ENCODE measurements at places on chromosomes 7 and 10.
A peak's percentile ranks its signal among the peaks of the same experiment; 100 is the strongest.

GRCh38 chr7:18575622-18576572 lies 80.3 kb downstream of the HDAC9 start:
- no peak for DNase-seq

DNA sequence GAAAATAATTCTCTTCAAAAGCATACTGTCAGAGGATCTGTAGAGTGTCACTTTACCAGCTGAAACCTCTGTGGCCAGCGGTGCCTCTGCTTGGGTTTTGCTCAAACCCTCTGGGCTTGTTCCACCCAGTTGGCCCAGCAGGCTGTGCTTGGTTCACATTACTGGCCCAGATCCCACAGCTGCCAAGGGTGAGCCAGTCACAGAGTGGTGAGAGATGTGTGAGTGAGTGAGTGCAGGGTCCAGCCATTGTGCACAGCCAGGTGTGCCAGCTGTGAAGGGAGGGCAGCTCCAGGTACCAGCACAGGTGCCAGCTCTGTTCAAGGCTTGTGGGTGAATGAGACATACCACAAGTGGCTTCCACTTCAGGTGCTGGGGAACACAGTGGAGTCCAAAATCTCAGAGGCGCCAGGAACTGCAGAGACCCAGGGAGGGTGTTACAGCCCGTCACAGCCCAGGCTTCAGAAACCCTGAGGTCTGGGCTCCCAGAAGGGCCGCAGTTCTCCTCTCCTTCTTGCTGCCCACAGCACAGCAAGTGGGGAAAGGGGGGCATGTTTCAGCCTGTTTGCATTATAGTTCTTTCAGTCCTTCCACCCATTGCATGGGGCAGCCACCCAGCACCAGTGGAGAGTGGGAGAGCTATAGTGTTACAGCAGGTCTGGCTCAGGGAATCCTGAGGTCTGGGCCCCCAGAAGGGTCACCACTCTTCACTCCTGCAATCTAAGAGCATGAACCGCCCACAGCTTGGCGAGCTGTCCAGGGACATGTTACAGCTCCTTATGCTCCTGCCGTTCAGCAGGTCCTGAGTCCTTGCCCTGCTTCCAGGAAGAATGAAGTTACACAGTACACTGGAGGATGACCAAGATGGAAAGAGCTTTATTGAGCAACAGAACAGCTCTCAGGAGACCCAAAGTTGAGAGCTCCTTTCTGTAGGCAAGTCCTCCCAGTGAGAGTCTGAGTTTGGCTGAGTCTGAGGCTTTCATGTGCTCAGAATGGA lies 931.7 kb upstream of the SORCS1 start:
- DNase-seq: no peak

DNA sequence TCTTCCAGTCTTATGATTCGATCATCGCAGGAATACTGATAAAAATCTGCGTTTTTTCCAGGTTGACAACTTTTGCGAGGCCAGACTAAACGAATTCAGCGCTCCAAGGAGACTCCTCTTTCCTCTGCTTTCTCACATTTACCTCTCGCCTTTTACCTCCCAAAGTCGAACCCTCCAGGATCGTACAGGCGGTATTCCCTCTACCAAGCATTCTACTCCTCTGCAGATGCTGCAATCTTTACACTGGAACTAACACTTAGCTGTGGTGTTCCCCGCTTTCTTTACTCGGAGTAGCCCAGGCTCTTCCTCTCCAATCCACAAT lies 449 bp downstream of the NUDT5 start:
- no peak for DNase-seq

- DNase-seq: peak; percentile 71
Observed at GRCh38 chr10:23994459-23995046, 214.4 kb upstream of the KIAA1217 start.

- no peak for DNase-seq
Observed at GRCh38 chr7:114645451-114645850, 230.8 kb downstream of the FOXP2 start.

DNA sequence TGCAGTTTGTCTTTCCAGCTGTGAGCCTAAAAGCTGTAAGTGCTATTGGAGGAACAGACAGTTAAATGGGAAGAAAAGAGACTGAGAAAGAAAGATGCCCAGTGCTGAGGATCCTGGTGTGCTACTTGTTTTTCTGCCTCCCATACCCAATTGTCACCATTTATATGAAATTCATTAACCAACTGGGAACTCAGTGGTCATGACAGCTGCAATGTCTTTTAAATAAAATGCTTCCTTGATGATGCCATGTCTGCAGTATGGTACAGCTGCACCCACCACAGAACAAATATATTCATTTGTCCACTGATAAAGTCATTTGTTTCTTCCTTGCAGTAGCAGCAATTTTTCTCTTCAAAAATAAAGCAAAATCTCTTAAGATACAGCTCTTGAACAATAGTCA lies 15.6 kb upstream of the RTKN2 start:
- DNase-seq: no peak

GRCh38 chr10:84156009-84156408 lies 16.7 kb downstream of the GHITM start:
- DNase-seq: no peak

DNA sequence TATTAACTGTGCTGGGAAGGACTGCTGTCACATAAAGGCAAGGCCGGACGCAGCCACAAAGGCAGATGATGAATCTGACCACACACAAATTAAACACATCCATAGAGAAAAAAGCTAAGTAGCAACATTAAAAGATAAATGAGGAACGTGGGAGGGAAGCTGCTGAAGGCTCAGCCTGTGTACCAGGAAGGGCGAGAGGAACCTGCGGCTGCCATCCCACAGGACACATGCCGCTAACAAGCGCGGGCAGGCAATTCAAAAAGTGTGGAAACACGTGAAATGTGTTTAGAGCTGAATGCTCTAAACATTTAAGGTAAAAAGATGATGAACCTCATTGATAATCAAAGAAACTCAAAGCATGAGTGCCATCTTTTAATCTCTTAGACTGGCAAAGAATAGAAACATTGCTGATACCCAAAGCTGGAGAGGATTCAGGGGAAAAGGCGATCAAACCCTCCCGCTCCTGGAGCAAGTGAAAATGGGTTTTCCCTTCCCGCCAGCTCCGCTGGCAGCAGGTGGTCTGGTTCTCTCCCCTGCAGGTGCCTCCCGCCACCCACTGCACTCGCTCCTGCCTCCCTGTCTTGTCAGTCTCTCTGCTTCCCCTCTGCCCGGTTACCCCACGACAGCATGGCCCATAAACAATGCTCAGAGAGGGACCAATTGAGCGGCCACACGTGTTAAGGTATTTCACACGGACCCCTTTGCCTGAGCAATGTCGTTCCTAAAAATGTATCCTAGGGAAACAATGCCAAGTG lies 4.2 kb downstream of the STK32C start:
- DNase-seq: no peak

DNA sequence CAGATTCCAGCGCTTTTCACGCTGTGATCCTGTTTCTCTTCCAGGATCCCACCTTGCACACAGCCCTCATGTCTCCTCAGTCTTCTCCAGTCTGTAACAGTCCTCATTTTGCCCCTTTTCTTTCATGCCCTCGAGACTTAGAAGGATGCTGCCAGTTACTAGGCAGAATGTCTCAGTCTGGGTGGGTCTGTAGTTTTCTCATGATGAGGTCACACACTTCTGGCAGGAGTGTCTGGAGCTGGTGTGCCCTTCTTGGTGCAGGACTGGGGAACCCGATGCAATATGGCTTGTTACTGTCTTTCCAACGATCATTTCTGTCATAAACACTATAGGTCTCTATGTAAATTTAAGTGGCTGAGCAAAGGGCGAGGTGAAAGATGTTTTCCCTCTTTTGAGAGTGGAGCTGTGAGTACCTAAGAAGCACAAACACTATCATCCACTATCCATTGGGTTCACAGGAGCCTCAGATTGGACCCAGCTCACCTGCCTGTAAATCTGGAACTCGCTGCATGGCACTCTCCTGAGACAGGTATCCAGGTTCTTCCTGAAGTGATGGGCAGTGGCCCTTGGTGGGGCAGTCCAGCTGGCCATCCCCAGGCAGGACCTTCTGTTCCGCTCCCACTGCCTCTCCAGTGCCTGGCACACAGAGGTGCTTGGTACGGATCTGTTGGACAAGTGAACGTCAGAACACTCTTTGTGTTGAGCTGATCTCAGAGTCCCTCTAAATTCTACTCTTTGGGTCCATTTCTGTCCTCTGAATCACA lies 64.3 kb upstream of the ZNF32 start:
- no peak for DNase-seq

GRCh38 chr10:29379208-29379607 lies 90.3 kb downstream of the LYZL1 start:
- DNase-seq: no peak

- no peak for DNase-seq
Observed at GRCh38 chr7:64498270-64498669, 64.6 kb downstream of the ZNF680 start.

DNA sequence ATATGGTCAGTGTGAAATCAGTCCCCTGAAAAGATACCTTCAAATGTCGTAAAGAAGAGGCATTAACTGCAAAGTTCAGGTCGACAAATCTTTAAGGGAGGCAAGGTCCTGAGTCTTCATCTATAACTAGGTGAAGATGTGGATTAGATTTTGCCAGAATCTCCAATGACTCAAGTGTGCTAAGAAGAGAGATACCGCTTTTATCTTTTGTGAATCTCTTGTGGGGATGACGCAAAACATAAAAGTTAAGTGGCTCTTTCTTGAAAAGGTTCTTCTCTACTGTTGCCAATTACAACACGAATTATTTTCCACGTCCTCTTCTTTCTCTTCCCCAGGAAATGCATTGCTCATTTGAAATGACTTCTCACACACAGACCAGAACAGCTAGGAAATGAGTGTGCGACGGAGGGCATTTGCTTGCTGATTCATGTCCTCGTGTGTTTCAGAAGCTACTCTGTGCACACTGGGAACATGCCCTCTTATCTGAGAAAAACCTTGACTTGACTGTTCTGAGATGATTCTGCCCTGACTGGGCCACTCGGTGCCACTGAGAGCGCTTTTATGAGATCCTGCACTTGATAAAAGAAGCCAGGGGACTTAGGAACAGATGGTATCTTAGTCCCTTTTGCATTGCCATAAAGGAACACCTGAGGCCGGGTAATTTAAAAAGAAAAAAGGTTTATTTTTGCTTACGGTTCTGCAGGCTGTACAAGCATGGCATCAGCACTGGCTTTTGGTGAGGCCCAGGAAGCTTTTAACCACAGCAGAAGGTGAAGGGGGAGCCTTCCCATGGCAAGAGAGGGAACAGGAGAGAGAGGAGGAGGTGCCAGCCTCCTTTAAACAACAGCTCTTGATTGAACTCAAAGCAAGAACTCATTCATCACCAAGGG lies 169.5 kb upstream of the PFKP start:
- no peak for DNase-seq

DNA sequence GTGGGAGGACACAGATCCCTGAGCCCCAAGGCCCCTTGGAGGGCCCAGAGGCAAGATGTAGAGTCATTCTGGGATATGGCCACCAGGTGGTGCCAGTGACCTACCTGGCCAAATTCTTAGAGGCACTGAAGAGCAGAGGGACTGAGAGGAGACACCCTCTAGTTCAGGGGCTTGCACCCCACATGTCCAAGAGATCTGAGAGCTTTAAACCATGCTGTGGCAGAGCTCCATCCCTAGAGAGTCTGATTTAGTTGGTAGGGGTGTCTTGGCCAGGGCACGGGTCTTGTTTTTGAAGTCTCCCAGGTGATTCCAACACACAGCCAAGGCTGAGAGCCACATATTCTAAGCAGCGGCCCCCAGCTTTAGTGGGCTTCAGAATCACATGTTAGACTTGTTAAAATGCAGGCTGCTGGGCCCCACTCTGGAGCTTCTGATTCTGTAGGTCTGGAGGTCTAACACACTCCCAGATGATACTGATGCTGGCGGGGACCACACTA lies 52.5 kb downstream of the PRF1 start:
- DNase-seq: peak; percentile 73

- no peak for DNase-seq
Observed at GRCh38 chr7:151351967-151352366, 10.4 kb downstream of the NUB1 start.

DNA sequence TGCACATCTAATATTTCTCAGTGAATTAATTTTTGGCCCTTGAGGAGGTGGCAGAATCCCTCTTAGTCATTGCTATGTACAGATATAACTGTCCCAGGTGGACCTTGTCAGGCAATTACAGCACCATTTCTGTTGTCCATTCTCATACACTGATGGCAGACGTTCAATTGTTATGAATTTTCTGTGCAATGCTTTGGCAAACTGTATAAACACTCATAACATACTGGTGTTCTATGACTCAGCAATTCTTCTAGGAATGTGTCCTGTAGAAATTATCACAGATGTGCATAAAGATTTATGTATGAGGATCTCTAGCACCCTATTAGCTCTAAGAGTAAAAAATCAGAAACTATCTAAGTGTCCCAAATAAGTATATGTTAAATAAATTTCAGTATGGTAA lies 80.8 kb downstream of the DNAJB9 start:
- peak; percentile 78 for DNase-seq

DNA sequence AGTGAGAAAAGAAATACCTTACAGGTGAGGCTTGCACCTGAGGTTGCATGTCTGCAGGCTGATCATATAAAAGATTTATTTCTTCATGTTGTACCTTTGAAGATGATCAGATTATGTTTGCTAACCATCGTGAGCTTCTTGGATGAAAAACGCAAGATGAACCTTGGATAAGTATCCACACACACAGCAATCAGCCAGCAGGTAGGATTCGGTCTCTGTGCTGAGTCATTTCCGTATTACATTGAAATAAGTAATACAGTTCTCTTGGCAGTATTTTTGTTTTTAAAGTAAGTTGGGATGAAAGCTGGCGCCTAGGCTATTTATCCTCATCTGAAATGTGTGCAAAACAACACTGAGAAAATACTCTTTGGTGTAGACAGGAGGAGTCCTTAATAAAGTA lies 109.0 kb upstream of the PRKCQ start:
- DNase-seq: no peak

GRCh38 chr7:139798892-139799291 lies 21.1 kb upstream of the HIPK2 start:
- DNase-seq: no peak

DNA sequence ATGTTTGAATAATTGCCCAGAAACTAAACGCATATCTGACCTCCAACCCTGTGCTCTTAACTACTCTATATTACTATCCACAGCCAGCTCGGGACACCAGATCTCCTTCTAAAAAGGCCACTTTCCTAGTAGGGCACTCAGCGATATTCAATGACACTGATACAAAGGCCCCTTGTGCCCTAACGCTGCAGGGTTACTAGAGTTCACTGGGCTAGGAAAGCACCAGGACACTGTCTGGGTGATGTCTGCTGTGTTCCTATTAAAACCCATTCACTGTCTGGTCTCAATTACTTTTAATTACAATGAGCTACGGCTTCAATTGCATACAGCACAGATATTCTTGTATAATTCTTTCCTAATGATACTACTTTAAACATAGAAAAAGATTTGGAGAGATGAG lies 91.7 kb downstream of the SORCS1 start:
- no peak for DNase-seq
